T-helper 9 cell (primary cell): ENCODE measurements at places on chromosomes 6 and 20.

DNA sequence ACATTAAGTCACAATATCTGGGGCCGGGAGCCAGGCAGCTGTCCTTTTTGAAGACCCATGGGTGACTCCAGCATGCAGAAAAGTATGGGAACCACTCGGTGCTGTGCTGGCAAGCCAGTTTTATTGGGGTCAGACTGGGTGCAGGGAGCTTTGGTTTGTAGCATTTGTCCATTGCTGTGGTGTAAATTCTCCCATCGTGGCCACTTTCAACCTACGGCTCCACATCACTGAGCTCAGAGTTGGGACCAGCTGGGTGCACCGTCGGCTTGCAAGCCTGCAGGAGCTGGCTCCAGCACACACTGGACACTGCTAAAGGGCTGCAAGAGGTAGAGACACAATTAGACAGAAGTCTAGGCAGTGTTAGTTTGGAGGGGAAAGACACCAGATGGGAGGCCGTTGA lies 66.9 kb downstream of the SYNJ2 start:
- DNase-seq = no peak

DNA sequence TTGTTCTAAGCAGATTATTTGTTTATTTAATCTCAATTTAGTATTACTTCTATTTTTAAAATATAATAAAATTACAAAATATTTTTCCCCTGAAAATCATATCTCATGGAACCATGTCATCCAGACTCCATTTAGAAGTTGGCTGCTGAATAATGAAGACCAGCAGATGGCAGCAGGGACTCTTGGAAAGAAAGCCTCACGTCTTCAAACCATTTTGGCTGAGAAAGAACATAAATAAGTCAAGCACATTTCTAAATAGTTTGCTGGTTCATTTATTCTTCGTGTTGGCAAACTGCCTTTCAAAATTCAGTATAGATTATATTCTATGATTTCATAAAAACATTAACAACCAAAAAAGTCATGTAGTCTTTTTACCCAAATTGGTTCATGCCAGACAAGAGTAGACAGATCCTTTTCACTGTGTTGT lies 71.7 kb downstream of the RCAN2 start:
- no peak for DNase-seq

- DNase-seq = no peak
Measured at GRCh38 chr20:5173751-5174150, 46.9 kb downstream of the CDS2 start.

DNA sequence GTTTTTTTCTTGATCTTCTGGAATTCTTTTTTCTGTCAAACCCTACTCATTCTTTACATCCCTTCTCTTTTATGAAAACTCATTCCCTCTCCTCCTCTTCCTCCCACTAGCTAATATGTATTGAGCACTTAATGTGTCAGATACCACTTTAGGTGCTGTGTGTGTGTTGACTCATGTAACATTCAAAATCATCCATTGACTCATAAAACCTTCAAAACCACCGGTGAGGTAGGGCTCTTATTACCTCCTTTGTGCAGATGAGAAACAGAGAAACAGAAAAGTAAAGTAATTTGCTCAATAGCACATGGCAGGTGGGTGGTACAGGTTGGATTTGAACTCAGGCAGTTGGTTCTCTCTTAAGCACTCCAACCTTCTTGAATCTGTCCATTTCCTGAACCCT lies 136.3 kb upstream of the NEDD9 start:
- no peak for DNase-seq

- no peak for DNase-seq
Measured at GRCh38 chr20:22402550-22402949, 181.8 kb downstream of the FOXA2 start.

DNA sequence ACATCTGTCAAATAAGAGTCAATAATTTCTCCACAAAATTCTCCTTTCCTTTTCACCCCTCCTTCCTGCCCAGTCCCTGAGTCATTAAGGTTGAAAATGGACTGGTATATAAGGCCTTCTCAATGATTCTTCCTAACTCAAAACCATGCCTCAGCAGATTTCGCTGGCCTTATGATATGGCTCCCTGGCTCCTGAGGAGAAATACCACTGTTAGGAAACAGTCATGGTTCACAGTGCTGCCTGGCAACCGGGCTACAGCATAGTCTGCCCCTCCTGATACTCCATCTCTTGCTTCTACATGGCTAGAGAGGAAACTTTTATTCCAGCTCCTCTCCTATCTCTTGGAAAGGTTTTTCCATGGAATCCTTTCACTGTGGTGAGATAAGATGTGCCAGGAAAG lies 4.7 kb downstream of the UBE2J1 start:
- DNase-seq = no peak

GRCh38 chr6:16907991-16908390 lies 146.7 kb upstream of the ATXN1 start:
- no peak for DNase-seq

GRCh38 chr20:19838468-19838867 lies 80.4 kb downstream of the RIN2 start:
- DNase-seq = no peak

DNA sequence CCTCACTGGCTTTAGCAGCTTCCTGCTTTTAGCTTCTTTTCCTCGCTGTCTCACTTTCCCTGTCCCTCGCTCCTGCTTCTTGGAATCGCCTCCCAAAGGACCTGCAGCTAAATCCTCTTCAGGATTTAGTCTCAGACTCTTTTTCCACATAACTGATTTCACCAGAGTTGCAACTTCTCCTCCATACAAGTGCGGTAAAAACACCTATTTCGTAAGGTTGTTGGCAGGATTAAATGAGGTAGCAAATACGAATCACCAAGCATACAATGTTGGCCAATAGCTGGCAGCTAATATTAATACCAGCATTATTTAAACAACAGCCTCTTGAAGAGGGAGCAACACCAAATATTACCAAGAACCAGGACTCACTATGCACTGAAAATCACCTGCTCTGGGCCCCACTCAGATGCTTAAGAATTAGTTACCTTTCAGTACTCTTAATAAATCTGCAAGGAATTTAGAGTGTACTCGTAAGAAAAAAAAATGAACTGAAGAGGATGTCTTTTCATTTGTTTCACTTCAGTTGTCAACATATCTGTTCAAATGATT lies 123.0 kb downstream of the DTNBP1 start:
- DNase-seq = no peak
